Muscle of leg (tissue), 16 donors: ENCODE measurements at places on chromosomes 3 and 15. TPM values are rescaled to one million over a fixed set of nuclear protein-coding genes. Genes with fewer than 3 reads are reported as not detected.

GRCh38 chr3:154180836-154181691, 59.9 kb downstream of the ARHGEF26 start:
- no peak for DNase-seq

DNA sequence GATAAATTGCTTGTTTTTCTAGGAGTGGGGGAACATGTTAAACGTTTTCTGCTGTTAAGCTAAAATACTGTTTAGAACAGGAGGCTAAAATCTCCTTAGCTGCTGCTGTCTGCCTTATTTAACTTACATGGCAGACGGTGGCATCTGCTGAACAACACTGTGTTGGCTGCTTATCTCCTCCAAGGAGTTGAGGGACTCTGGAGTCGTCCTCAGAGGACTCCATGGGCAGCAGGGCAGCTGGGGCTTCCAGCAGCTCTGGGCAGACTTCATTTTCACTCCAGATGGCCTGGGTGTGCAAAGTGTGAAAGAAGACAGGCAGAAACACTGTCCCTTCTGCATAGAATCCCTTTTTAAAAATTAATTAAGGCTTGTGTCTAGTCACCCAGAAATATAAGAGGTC, 52.9 kb upstream of the NUDT16 start:
- no peak for DNase-seq

- peak; percentile 77 for DNase-seq
These were observed 45.1 kb downstream of the EFCAB12 start for GRCh38 chr3:129383292-129383860.

CEP19 gene
- 1.5 TPM for polyA plus RNA-seq

ADPRH gene
- polyA plus RNA-seq, result 8.4 TPM
